ENCODE measurements at places on chromosomes 12 and 14. TPM values are rescaled to one million over a fixed set of nuclear protein-coding genes. Genes with fewer than 3 reads are reported as not detected.

The SDR9C7 gene
- not detected for total RNA-seq

The GPR135 gene
- total RNA-seq: 3.0 TPM

The ETFBKMT gene
- total RNA-seq: 4.4 TPM

The TIGAR gene
- total RNA-seq: 19.5 TPM

The GLIPR1L1 gene
- total RNA-seq: not detected

The INTS13 gene
- 33.0 TPM for total RNA-seq

The OVCH1 gene
- total RNA-seq: 0.51 TPM

The LRRC10 gene
- total RNA-seq: not detected

The IGFBP6 gene
- total RNA-seq: 973 TPM

The TNFAIP2 gene
- 139 TPM for total RNA-seq

The CRIP1 gene
- 3.0 TPM for total RNA-seq

The KRT75 gene
- total RNA-seq: not detected

The LMO3 gene
- 0.50 TPM for total RNA-seq

The PTPRO gene
- total RNA-seq: 0.33 TPM

The HOXC13 gene
- total RNA-seq: not detected

The AQP2 gene
- not detected for total RNA-seq

The RPS26 gene
- total RNA-seq: 125 TPM

The MYO1H gene
- not detected for total RNA-seq

The C1QL4 gene
- total RNA-seq: 0.17 TPM

The C14orf180 gene
- total RNA-seq: not detected

The ARMH4 gene
- total RNA-seq: 6.3 TPM

The PTHLH gene
- 0.26 TPM for total RNA-seq

The PMCH gene
- not detected for total RNA-seq

The BTBD7 gene
- total RNA-seq: 19.8 TPM
